ENCODE measurements at places on chromosomes 6 and 20.

DNA sequence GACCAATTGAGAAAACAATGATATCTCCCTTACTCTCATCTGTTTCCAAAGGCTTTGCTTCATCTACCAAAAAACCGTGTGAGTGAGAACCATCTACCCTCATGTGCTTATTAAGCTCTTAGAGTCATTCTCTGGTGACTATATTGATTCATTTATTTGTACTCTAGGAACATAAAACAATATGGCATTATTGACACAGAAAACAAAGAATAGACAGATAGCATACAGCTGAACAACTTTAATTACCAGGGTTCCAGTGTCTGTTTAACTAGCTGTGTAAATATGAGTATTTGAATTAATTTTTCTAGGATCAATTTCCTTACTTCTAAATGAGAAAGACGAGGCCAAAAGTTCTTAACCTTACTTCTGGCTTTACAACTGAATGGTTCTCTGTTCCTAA, 31.3 kb upstream of the HEY2 start:
- no peak for DNase-seq

DNA sequence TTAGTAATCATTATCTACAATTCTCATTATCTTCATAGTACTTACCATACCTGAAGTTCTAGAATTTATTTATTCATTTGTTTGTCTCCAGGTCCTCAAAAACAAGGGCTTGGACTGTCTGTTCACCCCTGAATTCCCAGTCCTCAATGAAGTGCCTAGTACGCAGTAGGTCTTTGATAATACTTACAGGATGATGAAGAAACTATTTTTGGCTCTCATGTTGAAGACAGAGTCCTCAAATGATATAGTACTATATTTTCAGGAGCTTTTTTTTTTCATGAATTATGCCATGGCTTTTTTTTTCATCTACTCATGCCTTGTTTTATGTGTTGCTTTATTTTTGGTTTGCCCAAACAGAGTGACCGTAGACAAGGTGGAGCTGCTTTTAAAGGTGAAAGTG, 66.5 kb downstream of the NDUFAF5 start:
- no peak for DNase-seq

DNA sequence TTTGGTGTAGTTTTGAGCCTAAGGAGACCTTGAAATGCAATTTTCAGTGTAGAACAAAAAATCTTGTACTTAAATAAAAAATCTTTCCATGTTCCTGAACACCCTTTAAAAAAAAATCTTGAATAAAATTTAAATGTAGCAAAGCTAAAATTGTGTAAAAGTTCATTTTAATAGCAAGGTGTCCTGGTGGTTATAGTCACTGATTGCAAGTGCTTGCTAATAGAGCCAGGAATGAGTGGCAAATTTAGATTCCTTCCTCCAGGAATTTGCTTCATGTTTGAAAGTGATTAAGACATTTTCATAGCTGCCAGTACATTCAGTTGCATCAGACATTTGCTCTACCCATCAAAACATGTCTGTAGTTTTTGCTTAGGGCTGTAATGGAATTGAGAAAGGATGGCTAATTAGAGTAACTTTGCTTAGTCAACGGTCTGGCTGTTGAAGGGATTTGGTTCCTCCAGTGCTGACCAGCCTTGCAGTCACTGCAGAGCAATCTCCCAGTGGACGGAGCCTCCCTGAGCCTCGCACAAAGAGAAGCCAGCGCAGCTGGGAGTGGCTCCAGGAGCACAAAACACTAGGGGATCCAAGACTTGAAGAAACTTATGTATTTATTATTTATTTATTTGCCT, 36.5 kb downstream of the AKAP12 start:
- DNase-seq = peak; percentile 87

GRCh38 chr6:73606428-73606827, 47.4 kb downstream of the SLC17A5 start:
- no peak for DNase-seq

DNA sequence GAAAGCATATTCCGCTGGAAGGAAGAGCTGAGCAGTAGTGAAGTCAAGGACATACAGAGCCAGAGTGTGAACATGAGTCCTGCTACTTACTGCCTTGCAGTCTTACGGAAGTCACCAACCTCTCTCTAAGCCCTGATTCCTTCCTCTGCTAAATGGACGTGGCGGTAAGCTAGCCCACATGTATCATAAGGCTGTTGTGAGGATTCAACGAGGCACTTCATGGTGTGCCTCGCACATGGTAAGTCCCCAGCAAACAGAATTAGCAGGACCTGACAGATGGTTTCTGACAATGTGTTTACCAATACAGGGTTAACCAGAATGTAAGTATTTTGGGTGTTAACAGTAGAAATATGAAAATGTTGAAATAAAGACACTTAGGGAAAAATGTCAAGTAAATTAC, 93.2 kb downstream of the IRF4 start:
- no peak for DNase-seq

DNA sequence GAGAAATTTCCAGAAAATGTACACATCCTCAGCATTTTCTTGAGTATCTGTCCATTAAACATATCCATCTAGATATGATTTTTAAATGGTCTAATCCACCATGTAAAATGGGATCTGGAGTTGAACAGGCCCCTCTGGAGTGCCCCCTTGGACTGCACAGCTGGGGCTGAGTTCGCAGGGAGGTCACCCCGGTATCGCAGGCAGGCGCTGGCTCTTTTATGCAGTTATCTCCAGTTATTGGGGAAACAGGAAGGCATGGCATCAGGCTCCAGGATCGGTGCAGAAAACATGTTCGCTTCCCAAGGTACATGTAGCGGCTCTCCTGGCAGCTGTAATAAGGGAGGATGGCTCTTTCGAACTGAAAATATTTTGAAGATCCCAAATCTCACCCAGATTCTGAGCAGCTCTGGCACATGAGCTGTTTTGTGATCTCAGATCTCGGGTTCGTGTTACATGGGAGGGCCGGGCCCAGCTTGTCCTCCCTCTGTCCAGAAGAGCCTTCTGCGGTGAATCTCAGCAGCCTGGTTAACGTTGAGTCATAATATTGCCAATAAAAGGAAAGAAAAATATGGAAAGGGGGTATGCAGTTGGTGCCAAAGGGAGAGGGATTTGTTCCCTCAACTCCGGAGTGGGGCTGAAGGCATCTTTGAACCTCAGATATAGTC, 167.7 kb downstream of the EYA2 start:
- no peak for DNase-seq

DNA sequence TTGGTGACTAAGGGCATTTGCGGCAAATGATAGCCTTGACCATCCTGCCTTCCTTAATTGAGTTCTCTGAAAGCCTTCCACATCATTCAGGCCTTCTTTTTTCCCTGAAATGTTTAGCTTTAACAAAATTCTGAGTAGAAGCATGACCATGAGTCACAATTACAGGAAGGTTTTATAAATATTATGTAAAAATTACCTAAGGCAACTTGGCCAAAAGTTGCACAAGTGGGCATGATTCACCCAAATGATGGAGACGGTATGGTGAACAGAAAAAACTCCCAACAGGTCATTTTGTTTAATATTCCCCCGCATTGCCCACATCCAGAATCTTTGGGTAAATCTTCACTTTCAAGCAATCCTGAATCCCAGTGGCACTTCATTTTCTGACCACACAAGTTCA, 37.0 kb downstream of the MC3R start:
- no peak for DNase-seq

DNA sequence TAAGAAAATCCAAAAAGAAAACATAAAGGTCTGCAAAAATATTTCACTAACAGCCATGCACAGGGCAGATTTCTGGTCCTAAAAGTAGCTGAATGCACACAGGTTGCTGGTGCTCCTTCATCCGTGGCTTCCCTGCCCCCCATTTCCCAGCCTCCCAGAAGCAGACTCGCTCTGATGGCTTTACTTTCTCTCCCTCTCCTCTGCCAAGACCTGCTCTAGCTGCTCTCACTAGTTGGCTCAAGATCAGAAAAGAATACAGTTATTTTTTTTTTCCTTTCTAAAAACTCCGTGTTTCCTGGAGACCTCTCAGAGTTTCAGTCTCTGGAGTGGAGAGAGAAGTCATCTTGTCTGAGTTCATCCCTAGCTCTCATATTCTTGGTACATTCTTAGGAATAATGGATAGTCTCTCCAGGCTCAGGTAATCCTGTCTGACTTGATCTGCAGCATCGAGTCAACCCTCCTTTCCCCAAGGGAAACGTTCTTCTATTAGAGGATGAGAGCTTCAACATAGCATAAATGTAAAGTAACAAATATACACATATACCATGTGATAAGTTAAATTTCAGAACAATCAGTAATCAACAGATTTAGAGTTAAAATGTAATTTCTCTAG, 214.2 kb downstream of the TBC1D7 start:
- no peak for DNase-seq

GRCh38 chr6:156557911-156558259, 219.3 kb upstream of the ARID1B start:
- DNase-seq = no peak

GRCh38 chr6:119533603-119534279, 184.2 kb upstream of the MAN1A1 start:
- peak; percentile 67 for DNase-seq

GRCh38 chr6:89562093-89562973, 76.2 kb downstream of the LYRM2 start:
- peak; percentile 11 for DNase-seq

GRCh38 chr6:54899442-54899841, 52.9 kb downstream of the FAM83B start:
- no peak for DNase-seq

- DNase-seq = no peak
Measured at GRCh38 chr6:168834801-168835200, 393.8 kb downstream of the SMOC2 start.

GRCh38 chr20:50216543-50217206, 26.0 kb downstream of the CEBPB start:
- DNase-seq = no peak

GRCh38 chr6:70241031-70241430, 61.9 kb downstream of the COL9A1 start:
- DNase-seq = no peak

DNA sequence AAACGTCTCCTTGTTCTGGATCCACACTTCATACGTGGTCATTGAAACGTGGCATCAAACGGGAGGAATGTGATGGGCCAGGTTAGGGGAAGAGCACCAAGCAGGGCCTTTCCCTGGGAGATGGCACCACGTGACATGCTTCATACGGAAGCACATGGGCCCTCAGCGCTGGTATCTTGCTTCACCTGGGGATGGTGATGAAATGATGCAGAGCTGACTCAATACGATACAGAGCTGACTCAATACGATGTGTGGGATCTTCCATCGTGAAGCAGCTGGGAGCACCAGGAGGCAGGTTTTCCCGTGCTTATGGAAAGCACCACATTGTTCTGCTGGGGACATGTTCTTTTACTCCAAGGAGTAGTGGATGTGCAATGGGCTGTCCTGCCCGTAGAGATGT, 22.5 kb upstream of the TAGAP start:
- no peak for DNase-seq

GRCh38 chr20:1576641-1577040, 19.1 kb upstream of the SIRPD start:
- DNase-seq = no peak

- no peak for DNase-seq
Measured at GRCh38 chr20:47027042-47027441, 132.4 kb downstream of the EYA2 start.

DNA sequence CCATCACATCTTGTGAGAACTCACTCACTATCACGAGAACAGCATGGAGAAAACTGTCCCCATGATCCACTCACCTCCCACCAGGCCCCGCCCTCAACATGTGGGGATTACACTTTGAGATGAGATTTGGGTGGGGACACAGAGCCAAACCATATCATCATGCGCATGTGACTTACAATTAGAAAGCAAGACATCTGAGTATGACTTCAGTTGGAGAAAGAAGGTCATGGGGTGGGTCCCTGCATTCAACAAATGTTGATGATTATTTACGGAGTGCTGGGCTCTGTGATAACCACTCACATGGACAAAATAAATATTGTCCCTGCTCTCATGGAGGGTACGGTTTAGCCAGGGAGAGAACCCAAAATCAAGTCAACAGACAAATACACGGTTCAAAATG, 37.9 kb downstream of the VSTM2L start:
- DNase-seq = no peak

- no peak for DNase-seq
Measured at GRCh38 chr6:1814279-1814678, 204.6 kb downstream of the FOXC1 start.

GRCh38 chr6:75272145-75272840, 12.3 kb downstream of the TMEM30A start:
- DNase-seq = peak; percentile 50

DNA sequence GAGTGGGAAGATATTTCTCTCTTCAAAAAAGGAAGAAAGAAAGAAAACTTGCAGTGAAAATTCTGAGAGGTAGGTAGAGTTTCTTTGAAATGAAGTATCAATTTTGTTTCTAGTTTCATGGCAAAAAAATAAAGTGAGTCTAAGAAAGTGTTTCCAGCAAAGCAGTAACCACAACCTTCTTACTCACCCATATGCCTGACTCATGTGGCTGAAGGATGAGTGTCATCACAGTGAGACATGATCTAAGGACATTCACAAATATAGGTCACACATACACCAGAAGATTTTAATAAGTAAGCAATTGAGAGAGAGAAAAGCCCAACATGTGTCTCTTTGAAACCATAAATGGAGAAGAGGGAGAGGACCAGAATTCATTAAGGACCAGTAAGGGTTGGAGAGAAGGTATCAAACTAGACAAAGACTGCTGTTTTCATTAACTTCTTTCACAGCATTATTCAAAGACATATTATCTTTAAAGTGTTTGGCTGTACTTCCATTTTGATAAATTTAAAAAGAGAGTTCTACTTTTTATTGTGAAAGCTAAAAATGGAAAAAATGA, 169.5 kb downstream of the FRK start:
- peak; percentile 81 for DNase-seq

DNA sequence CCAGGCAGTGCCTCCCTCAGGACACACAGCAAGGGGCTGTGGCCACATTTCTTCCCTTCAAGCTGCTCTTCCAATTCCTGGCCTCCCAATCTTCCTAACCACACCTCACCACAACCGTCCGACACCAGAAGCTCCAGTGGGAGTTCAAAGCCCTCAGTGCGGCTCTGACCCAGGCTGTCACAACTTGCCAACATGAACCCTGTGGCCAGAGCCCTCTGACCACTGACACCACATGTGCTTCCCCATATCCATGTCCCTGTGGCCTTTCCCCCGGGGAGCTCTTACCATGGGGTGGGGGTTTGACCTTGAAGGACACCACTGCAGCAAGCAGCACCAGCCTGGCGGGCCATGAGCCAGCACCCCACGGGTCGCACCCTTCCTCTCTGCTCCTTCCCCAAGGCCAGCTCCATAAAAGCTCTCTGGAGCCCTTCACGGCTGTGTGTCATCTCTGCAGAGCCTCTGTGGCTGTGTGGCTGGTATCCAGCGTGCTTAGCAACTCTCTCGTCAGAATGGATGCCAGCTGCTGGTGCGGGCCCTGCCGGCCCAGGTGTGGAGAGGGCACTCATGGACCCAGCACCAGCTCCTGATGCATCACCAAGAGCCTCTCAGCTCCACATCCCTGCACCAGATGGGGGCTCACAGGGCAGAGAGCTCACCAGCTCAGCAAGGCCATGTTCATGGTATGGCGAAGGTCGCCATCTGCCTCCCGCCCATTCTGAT, 106.1 kb downstream of the PSMB1 start:
- DNase-seq = no peak

DNA sequence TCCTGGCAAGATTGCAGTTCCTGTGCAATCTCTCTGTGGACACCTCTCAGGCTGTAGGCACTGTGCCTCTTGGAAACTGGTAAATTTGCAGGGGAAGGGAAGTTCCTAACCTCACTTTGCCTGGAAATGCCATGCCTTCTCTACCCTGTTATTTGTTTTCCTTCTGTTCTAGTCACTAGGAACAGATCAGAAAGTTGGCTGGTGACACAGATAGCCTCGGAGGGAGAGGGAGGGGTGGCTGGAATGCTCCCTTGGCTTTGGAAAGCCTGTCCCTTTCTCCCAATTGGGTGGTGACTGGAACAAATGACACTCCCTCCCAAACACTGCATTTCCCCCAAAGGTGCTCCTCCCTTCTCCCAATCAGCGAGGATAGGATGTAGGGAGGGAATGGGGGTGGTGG, 131.5 kb upstream of the F13A1 start:
- DNase-seq = no peak

Measured in fibroblast of upper back skin (primary cell).